Epithelial cell of proximal tubule (primary cell): ENCODE measurements at places on chromosomes 7 and 10.

DNA sequence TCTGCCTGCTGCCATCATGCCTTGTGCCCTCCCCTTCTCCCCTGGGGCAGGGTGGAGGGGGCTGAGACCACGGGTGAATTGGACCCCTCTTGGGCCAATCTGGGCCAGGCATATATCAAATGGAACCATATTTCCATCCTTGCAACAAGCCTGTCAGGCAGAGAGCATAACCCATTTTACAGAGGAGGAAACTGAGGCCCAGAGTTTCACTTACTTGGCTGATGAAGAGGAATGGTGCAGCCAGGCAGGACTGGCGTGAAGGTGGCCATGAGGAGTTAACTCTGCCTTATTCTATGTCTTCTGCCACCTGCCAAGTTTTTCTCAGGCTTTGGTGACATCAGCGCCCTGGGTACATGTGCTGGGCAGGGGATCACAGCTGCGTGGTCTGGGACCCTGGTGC is 155.5 kb upstream of the PCBD1 start:
- no peak for DNase-seq

GRCh38 chr7:117835016-117835664 is 38.1 kb downstream of the CTTNBP2 start:
- no peak for DNase-seq

- DNase-seq: no peak
These were observed 187.0 kb downstream of the PCDH15 start for GRCh38 chr10:54614072-54614471.

GRCh38 chr10:82721831-82722230 is 846.8 kb downstream of the NRG3 start:
- DNase-seq: no peak

DNA sequence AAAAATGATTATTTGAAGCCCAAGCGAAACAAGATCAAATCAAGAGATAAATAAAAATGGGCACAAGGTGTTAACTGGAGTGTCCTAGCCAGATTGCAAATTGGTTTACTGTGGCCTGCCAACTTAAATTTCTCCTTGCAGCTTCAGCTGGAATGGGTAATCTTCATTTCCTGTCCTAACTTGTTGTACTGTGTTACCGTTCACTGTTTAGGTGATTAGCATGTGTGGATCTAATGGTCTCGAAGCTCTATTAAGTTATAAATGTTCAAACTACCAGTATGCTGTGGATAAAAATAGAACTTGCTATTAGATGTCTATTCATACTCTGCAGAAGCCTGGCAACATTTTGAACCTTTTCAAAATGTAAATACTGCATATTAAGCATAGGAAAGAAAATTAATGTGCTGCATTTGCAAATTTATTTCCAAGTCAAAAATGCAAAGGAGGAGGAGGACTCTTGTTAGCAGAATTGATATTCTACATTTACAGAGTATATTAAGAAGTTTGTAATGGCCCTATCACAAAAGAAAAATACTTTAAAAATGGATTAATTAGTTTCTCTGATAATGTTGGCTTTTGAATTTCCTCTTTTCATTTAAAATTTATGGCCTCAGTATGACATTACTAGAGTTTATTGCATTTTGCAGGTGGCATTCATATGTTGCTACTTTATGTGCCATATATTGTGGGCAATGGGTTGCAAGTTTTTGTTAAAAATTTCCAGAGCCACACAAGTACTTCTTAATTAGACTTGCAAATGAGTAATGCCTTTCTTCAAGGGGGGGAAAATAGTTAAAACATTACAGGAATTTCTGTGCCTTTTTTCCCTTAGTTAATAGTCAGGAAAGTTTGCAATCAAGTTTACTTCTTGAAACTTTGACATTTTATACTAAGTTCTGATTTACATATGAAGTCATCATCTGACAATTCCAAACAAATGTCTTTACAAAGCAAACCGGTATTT is 92.1 kb downstream of the CABCOCO1 start:
- DNase-seq: peak; percentile 90

DNA sequence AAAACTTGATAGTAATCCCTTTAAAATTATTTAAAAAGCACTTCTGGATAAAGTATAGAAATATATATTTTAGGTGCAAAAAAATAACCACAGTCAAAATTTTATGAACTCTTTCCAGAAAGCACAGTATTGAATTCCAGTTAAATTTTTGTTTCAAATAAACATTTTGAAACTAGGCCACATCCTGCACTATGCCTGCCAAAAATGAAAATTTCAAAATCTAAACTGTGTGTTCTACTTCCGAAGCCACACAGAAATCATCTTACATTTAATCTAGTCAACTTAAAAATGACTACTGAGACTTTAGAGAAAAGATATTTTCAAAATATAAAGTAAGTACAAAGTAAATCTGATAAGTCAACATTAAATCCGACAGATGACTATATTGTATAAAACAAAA is 50.0 kb downstream of the MAGI2 start:
- DNase-seq: no peak

DNA sequence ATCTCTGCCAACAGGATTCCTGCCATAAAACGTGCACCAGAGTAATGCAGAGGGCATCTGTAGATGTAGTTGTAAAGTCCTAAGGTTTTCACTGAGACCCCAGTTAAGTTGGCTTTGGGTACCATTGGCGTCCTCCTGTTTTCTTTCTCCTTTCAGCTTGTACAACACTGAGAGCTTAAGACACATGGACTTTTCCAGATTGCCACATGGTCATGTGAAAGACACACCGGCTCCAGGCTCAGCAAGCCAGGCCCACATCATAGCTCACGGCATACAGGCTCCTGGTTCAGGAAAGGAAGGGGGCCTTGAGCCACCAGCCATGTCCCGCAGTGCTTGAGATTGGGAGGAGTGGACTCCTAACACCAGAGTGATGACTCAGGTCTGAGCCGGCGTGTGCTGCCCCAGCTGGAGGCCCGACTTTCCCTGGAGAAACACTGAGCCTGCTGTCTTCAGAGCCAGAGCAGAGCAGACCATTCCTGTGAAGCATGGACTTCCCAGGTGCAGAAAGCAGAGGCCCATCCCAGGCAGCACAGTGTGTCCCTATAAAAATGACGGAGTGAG is 252.7 kb downstream of the PRPF18 start:
- no peak for DNase-seq

DNA sequence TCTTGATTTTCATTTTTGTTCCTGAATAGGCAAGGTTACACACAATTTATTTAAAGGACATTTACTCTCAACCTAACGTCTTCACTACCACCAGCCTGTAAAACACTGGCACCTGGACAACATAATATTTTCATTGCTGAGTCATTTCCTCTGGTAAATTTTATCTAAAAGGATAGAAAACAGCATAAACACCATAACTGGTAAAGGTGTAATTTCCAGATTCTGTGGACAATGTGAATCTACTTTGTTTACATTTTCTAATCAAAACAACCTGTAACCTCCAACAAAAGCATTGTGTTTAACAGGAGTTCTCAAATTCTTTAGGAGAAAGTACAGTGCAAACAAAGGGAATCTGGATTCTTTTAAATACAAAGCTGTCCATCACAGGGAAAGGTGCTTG is 472.0 kb upstream of the AKR1E2 start:
- DNase-seq: peak; percentile 74
